ENCODE measurements at places on chromosomes 7 and 10. TPM values are rescaled to one million over a fixed set of nuclear protein-coding genes. Genes with fewer than 3 reads are reported as not detected.

Gene NPSR1
- total RNA-seq = not detected

Gene CPEB3
- 0.46 TPM for total RNA-seq

Gene COL17A1
- total RNA-seq = 0.23 TPM

Gene PKD2L1
- total RNA-seq = not detected

Gene PTF1A
- total RNA-seq = not detected

Gene PI4K2A
- 16.4 TPM for total RNA-seq

Gene PNLIPRP3
- 0.17 TPM for total RNA-seq

Gene SUV39H2
- 29.0 TPM for total RNA-seq

Gene CPED1
- 1.6 TPM for total RNA-seq

Gene FKBP6
- total RNA-seq = under 0.01 TPM

Gene WNT8B
- not detected for total RNA-seq

- no peak for DNase-seq
These were observed 207.6 kb upstream of the TMEM72 start for GRCh38 chr10:44703241-44704155.

GRCh38 chr10:89805599-89806013 lies 104.2 kb downstream of the KIF20B start:
- DNase-seq = no peak

DNA sequence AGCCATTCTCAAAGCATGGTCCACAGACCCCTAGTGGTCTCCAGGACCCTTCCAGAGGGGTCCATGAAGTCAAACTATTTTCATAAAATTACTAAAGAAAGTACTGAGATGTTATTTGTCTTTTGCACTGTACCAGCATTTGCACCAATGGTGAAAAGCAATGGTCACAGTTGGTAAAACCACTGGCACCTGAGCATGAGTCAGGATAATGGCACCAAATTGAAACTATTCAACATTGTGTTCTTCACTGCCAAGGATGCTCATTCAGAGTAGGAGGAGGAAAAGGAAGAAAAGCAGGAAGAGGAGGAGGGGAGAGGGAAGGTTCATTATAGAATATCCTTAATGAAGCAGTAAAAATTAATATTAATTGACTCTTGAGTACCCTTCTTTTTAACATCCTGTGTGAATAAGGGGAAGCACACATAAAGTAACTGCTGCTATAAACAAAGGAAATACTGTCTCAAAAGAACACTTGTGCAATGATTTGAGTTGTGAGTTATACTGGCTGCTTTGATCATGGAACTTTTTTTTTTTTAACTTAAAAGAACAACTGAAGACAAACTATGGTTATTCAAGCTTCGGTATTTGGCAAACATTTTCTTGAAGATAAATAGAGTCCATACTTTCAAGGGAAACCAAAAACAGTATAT lies 60.2 kb downstream of the MPP7 start:
- DNase-seq = no peak

GRCh38 chr7:129501760-129502707 lies at the start of gene SMKR1:
Gene SMKR1 (plus strand): TSS chr7:129502531. CDS start chr7:129502825, 294 bp downstream.
- DNase-seq = peak; percentile 91

DNA sequence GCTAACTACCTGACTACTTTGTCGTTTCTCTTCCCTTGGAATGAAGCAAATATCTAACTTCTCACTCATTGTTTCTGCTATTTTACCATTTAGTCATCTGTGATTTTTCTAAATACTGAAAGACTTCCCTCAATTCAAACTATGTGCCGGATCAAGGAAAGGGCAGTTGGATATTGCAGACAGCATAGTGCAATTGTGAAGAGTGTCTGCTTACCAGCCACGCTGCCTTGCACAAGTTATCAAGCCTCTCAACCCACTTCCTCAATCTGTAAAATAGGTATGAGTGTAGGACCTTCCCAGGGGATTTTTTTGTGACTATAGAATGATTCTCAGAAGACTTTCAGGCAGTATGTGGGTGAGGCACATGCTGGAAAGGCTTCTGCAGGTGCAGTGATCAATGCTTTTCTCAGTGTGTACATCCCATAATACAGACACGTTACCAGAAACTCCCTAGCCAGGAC lies 54.3 kb downstream of the EGFR start:
- DNase-seq = peak; percentile 79

GRCh38 chr7:116991233-116991632 lies 37.9 kb downstream of the ST7 start:
- no peak for DNase-seq

- peak; percentile 29 for DNase-seq
These were observed 9.1 kb upstream of the EIF4H start for GRCh38 chr7:74164985-74165456.

- DNase-seq = peak; percentile 51
These were observed 19.1 kb upstream of the TPK1 start for GRCh38 chr7:144854839-144855424.

GRCh38 chr7:113890331-113891030 lies 28.3 kb downstream of the PPP1R3A start:
- DNase-seq = no peak

- no peak for DNase-seq
These were observed 234.0 kb downstream of the SNX10 start for GRCh38 chr7:26525398-26526264.

DNA sequence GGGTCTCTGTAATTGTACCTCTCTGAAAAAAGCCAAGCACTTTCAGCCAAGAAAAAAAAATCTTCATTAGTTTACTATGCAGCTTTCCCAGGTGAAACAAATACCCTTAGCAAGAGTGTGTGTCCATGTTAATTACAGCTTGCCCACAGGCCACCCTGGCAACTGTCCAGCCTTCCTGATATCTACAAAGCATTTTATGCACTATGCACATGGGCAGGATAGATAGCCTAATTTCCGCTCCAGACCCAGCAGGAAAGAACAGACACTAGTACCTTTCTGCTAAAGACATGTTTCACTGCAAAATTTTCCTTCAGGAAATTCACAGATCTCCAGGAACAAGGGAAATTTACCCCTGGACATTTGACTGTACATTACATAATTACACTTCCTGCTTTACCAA lies 24.4 kb downstream of the CACNA2D1 start:
- DNase-seq = no peak

GRCh38 chr10:98115031-98115787 lies 19.2 kb upstream of the R3HCC1L start:
- no peak for DNase-seq

GRCh38 chr10:24873281-24873683 lies 79.1 kb downstream of the PRTFDC1 start:
- peak; percentile 42 for DNase-seq

- no peak for DNase-seq
These were observed 87.8 kb downstream of the TAF3 start for GRCh38 chr10:7906128-7906527.

- no peak for DNase-seq
These were observed 18.5 kb downstream of the PIK3CG start for GRCh38 chr7:106883456-106884026.

DNA sequence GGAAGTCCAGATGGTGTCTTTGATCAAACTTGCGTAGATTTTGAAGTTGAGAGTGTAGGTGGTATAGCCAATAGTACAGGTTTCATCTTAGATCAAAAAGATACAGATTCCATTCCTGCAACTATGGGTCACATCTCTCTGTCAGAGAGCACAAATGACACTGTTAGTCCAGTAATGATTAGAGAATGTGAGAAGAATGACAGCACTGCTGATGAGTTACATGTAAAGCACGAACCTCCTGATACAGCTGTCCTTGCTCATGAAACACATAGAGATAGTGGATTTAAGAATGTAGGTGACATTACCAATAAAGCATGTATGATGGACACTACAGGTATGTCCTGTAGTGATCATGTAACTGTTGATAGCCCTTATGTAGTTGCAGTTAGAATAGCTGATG lies 59.1 kb downstream of the LOXL4 start:
- no peak for DNase-seq

DNA sequence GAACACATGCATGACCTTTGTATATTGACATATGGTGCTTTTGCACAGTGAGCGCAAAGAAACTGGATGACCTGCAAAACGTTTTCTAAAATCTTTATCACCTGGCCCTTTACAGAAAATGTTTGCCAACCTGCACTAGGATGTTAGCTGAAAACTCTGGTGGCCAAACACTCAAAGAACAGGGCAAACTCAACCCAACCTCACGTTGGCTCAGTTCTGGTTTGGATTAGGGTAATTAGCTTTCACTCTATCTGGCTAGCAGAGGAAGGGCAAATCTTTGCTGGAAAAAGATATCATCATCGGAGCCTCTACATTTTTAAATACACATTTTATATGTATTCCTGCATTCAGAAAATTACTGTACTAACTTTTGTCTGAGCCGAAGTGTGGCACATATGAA lies 688.9 kb downstream of the PHTF2 start:
- DNase-seq = no peak

GRCh38 chr10:102801978-102802377 lies 35.2 kb downstream of the CYP17A1 start:
- no peak for DNase-seq

GRCh38 chr10:10579709-10580108 lies 438.0 kb upstream of the CELF2 start:
- no peak for DNase-seq

DNA sequence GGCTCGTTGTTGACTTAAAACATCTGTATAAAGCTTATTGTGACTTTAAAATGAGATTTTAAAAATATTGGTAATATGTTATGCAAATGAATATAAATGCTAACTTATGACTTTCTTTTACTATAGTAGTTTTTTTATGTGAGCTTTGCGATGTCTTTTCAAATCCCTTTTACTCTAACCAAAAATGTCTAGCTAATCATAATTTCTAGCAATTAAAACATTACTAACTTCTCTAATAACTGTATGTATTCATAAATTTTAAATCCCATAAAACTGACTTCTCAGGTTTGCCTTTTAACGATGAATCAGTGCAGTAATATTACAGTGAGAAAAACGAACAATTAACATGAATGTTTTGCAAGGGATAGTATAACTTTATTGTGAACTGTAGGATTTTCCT lies 113.2 kb downstream of the MAPK8 start:
- no peak for DNase-seq

DNA sequence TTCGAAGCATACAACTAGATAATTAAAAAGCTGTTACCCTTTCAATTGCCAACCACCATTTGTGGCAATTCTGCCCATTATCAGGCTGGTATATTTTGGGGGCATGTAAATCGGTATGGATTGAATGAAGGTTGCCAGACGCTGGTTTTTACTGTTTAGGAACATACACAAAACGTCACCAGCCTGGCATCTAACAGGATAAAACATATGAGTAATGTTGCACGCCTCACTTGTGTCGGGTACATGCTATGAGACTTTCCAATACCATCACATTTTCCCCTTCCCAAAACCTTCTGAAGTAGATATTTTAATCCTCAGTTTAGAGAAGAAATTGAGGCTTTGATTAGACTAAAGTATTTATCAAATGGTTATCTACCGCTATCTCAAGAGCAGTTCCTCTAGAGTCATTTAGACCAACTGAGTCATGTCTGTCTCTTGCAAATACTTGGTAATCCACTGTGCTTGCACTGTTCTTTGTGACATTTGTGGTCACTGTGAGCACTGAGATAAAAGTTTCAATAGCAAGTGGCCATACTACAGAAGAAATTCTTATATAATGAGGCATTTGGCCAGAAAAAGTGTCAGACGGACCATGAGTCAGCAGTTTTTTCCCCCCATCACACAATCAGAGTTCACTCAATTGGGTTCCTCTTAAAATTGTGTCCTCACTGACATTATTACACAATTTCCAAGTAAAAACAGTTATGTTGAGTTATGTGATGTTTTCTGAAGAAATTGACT lies 498.7 kb downstream of the NXPH1 start:
- no peak for DNase-seq

- no peak for DNase-seq
These were observed 102.4 kb downstream of the SEMA3A start for GRCh38 chr7:84092207-84092606.

GRCh38 chr10:82319074-82319473 lies 444.1 kb downstream of the NRG3 start:
- no peak for DNase-seq

DNA sequence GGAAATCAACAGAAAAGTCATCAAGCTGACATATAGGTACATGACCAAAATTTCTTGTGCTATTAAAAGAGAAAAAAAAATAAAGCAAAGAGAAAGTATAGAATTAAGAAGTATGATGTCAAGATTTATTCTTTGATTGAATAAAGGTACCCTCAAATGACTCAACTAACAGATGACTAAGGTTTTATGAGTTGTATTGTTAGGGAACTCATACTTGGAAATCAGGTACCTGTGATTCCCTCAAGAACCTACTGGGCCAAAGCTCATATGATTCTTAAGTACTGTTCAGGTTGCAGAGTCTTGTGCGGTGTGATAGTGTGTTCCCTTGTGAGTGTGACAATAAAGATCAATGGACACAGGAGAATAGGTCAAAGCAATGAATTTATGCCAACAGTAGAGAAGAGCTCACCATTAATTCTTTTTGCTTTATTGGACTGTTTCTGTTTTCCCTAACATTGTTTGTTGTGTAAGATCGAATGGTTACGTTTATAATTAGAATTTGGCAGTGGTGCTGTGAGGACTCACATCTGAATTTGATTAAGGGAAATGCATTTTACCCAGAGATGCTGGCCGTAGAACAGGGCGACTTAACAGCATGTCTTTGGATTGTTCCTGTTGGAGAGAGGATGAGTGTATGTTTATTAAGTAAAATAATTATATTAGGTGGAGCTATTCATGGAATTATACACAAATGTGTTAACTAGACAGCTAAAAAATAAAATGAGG lies 293.2 kb upstream of the SEMA3D start:
- no peak for DNase-seq

GRCh38 chr7:105367458-105367857 lies 21.3 kb downstream of the SRPK2 start:
- no peak for DNase-seq

Data from Daoy (cell line).